ENCODE measurements at places on chromosomes 11 and 22.

- DNase-seq = no peak
These were observed 69.3 kb downstream of the NCAPD3 start for GRCh38 chr11:134154441-134154840.

DNA sequence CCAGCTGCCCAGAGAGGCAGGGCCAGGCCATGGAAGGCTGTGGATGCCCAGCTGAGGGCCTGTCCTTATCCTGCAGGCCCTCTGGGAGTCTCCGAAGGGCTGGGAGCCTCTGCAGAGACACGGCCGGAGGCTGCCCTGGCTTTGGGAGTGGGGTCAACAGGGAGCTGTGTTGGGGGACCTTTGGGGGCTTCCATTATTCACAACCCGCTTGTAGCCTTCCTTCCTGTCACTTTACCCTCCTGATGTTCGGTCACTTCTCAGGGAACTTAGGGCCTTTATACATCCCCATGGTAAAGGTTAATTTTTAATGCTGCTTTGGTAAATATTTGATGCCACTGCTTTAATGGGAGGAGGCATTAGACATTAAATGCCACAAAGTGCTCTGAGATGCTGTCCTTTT, 44.9 kb downstream of the SHISAL1 start:
- DNase-seq = no peak

DNA sequence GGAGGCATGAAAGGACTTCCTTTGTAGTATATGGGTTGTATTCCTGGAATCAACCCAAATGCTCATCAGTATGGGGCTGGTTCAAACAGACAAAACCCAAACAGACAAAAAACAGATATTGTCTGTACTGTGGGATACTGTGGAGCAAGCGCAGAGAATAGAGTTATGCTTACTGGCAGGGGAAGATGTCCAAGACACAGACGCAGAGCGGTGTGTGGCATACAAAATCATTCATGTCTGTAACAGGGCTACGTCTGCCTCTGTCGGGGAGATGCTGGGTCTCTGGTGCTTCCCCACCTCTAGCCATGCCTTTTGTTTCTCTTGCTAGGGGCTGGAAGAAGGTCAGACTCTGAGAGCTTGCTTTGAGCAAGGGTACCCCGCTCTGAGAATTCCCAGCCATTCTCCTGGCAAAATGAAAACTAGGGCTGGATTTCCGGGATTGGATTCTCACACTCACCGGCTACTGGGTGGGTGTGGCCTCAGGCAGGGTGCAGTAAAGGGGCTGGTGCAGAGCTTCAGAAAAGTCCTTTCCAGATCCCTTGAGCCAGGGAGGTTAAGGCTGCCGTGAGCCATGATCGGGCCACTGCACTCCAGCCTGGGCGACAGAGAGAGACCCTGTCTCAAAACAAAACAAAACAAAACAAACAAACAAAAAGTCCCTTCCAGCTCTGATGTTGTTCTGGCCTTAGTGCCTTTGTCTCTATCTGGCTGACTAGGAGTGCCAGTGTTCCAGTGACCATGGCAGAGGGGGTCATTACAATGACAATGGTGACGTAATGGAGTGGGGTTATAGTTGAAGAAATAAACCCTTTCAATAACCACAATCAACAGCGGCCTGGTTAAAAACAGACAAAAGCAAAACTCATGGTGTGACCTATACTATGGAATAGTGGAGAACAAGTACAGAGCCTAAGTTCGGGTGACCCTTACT, 2.9 kb upstream of the ABCC8 start:
- no peak for DNase-seq

DNA sequence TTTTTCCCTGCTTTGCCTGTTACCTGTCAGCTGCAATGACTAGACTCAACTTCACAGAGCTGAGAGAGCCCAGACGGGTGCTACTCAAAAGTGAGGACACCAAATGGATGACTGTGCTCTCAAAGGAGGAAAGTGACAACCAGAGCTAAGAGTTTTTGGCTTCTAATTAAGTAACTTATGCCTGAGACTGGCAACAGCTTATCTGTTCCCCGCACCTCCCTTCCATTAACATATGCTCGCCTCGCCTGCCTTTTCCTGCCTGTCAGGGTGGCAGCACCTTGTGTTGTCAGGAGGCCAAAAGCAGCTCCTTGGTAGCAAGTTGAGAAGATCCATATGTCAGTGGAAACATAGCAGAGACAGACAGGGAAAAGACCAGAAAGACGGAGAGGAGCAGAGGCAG, 573.9 kb upstream of the KIRREL3 start:
- DNase-seq = no peak

GRCh38 chr22:48495751-48496080, 1332.0 kb downstream of the BRD1 start:
- DNase-seq = no peak

- no peak for DNase-seq
These were observed 17.8 kb upstream of the NEAT1 start for GRCh38 chr11:65404638-65405339.

GRCh38 chr22:44445307-44445680, 52.7 kb downstream of the RTL6 start:
- DNase-seq = no peak

GRCh38 chr11:2581931-2582350, 117.9 kb downstream of the KCNQ1OT1 start:
- no peak for DNase-seq

- no peak for DNase-seq
These were observed 21.2 kb upstream of the MAP6 start for GRCh38 chr11:75689863-75690609.

DNA sequence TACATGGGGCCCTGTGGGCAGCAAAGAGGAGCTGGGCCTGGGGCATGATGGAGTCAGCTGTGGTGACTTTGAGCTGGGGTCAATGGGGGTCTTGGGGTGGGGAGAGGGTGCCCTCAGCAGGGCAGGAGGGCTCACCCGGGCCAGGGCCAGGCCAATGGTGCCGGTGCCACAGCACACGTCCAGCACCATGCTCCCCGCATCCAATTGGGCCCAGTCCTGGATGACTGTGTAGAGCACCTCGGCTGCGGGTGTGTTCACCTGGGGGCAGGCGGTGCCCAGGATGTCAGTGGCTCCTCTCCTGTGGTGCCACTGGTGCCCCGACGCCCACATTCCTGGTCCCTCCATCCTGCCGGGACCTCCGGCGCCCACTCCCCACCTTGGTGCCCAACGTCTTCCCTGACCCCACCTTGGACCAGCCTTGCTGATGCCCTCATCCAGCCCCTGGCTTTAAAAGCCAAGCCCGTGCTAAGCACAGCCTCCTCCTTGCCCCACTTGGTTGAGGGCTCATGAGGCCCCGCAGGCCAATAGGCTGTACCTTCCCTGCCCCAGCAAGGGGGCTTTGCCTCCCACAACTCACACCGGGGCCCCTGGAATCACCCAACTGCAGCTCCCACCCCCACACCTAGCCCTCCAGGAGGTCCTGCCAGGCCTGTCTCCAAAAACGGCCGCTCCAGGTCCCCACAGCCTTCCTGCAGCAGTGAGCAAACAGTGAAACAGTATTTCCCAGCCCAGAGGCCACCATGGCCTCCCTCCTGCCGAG, 2.2 kb upstream of the RANBP1 start:
- no peak for DNase-seq

DNA sequence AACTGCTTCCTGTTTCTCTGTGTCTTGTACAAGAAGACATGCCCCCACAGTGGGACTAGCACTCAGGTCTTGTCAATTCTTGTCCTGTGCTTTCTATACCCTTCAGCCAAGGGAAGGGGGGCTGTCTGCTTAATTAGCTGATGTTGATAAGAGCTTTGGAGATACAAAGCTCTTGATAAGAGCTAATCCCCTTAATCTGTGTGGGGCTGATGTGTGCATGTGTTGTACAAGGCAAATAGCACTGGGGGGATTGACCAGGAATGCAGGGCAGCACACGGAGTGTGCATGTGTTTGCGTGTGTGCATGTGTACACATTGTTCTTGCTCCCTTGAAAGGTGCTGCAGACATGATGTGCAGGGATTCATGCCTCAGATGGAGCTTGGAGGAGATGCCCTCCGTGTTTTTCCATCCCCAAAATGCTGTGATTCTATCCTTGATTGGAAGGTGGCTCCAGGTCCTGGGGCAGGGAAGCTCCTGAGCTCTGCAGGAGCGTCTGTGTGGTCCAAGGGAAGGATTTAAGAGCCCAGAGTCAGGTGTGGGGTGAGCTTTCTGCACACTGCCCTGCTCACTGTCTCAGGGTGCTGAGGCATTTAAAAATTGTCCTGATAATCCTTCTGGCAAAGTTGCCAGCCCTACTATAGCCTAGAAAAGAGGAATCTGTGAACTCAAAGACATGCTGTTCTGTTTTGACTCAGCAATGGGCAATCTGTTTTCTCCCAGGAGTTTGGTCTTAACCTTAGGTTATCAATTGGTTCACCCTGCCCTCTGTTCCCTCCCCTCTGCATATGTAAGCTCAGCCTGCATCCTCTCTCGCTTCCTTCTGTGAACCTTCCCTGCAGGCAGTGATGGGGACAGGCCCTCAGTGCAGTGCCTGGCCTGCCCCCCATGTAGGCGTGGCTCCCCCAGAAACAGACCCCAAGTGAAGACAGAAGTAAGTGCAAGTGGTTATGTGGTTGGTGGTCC, 102.0 kb downstream of the GRIK4 start:
- DNase-seq = no peak

DNA sequence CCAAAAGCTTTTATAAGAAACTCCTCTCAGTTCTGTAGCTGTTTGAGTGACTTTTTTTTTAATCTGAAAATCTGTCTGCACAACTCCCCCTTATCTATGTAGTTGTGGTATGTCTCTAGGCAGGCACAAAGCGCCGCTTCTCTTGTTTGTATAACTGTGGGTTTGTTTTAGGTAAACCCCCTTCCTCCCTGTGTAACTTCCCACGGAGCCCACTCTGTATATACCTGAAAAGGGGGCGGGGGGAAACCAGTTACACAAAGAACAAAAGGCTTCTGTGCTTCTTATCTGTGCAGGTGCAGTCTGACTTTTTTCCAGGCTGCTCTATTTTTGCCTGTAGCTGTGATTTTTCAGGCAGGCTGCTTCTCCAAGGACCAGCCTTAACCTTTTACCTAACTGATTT, 13.2 kb downstream of the OR10AG1 start:
- no peak for DNase-seq

Measured in stimulated activated CD8-positive, alpha-beta memory T cell treated with anti-CD3 and anti-CD28 coated beads, Interleukin-7, amount 100 ng/mL, for 4 hours (primary cell).